Activated naive CD4-positive, alpha-beta T cell (primary cell): ENCODE measurements at places on chromosomes 1 and 21.

GRCh38 chr1:154407198-154408091, 2.3 kb downstream of the IL6R start:
- DNase-seq = no peak

GRCh38 chr1:34714386-34714785, 40.5 kb upstream of the GJB5 start:
- DNase-seq = no peak

DNA sequence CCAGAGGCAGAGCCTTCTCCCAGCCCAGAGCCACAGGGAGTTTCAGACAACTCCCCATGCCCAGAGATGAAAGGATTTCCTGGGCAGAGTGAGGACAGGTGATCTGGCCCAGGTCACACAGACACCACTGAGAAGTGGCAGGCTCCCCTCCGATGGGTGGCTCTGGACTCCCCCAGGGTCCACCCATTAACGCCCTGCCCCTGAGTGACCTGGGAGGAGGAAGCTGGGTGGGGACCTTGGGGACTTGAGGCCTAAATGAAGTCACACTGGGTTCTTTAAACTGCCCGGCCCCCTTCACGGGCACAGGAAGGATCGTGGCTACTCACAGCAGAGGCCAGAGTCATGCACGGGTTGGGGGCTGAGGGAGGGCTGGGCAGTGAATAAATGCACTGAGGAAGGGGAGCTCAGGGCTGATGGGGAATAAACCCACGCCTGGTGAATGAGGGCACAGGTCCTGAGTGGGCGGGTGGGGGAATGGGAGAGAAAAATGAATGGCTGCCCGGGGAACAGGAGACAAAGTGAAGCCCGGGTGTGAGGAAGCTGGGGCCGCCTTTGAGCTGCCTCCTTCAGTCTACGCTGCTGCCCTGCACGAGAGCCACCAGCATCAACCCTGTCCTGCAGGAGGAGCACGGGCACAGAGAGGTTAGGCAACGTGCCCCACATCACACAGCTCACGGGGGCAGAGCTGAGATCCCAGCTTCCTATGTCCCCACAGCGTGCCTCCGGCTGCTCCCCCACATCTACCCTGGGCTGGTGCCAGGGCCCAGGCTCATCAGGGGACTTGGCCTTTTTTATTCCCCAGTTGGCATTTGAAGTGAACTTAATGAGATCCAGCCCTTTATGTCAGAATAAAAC, 404.3 kb downstream of the MATN1 start:
- DNase-seq = no peak

GRCh38 chr1:175204330-175204729, 11.8 kb upstream of the KIAA0040 start:
- DNase-seq = no peak

- DNase-seq = no peak
These were observed 147.2 kb downstream of the CHD1L start for GRCh38 chr1:147389532-147390184.

- no peak for DNase-seq
These were observed 28.3 kb upstream of the VPS13D start for GRCh38 chr1:12201352-12202189.

- DNase-seq = no peak
These were observed 98.0 kb upstream of the BCAR3 start for GRCh38 chr1:93779540-93780165.

- no peak for DNase-seq
These were observed 4.6 kb upstream of the WNT2B start for GRCh38 chr1:112504001-112504660.

DNA sequence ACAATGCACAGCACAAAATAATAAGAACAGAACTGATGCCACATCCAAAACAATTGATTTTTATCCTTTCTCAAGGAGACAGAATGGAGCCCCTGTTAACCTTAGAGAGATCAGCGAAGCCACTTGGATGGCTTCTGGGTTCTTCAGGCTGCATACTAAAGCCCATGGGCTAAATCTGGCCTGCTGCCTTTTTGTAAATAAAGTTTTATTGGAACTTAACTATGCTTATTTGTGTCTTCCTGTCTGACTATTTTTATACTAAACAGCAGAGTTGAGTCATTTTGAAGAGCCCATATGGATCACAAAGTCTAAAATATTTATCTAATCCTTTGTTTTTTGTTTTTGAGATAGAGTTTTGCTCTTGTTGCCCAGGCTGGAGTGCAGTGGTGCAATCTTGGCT, 16.3 kb upstream of the PPM1J start:
- no peak for DNase-seq

- no peak for DNase-seq
These were observed 2.4 kb upstream of the CEP350 start for GRCh38 chr1:179952186-179952585.
